EL (cell line): ENCODE measurements at places on chromosomes 5 and 9.

DNA sequence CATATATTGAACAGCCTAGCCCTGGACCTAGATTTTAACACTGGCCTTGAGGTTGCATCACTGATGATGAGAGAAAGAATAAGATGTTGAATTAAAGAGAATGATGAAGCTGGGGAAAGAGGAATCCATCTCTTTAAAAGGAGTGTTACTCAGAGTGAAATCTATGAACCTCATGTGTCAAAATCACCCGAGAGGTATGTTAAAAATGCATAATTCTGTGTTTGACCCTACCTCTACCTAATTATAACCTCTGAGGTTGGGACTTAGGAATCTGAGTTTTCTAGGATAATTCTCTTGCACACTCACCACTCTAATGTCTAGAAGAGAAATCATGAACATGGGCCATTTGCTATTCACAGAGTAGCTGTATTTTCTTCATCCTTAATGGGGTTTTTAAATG lies 479.4 kb downstream of the ENC1 start:
- DNase-seq = peak; percentile 45

DNA sequence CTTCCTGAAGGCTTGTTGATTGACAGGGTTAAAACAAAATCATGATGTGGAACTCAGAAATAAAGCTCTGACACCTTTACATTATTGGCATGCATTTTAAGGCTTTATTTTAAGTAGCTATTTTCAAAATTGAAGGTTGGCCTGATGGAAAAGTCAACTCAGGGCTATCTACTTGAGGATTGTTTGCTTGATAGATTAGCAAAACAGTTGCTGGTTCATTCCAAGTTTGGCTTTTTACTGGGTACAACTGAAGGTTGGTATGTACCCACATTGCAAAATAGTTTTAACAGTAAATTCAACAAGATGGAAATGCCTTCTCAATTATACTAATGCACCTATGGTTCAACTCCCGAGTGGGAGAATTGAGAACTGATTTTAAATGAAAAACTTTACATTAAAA lies 161.8 kb upstream of the ELL2 start:
- no peak for DNase-seq

DNA sequence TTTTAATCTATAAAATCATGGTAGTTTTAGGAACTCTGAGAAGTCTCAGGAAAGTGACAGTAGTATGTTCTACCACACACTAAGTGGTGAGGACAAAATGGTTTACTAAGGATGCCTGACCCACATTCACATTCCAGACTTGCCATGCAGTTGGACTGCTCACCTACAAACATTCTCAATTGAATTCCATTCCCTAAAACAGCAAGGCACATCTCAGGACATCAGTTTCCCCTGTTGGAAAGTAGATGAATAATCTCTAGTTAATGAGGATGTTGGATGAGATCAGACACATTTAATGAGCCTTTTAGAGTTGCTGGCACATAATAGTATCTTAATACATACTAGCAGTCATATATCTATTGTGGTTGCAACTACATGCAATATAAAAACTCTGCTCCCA lies 76.6 kb downstream of the ZNF618 start:
- no peak for DNase-seq

- DNase-seq = no peak
These were observed 42.5 kb upstream of the SYNPO start for GRCh38 chr5:150598006-150598405.

GRCh38 chr5:102483736-102484135 lies 15.1 kb downstream of the SLCO6A1 start:
- peak; percentile 4 for DNase-seq

DNA sequence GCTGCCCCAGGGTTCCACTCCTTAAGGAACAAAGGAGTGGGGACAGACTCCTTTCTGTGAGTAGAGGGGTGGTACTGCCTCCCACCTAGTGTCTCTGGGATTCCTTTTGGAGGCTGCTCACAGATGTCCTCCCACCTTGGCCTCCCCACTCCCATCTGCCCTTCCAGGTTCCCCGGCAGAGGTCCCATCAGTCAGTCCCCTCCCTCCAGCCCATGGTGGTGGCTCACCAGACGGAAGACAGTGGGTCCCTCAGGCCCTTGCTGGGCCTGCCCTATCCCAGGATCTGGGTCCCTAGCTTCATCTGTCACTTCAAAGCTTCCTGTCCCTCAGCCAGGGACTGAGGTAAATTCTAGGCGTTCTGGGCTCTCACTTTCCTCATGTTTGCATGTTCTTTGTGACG lies 35.6 kb upstream of the NEK6 start:
- DNase-seq = no peak

DNA sequence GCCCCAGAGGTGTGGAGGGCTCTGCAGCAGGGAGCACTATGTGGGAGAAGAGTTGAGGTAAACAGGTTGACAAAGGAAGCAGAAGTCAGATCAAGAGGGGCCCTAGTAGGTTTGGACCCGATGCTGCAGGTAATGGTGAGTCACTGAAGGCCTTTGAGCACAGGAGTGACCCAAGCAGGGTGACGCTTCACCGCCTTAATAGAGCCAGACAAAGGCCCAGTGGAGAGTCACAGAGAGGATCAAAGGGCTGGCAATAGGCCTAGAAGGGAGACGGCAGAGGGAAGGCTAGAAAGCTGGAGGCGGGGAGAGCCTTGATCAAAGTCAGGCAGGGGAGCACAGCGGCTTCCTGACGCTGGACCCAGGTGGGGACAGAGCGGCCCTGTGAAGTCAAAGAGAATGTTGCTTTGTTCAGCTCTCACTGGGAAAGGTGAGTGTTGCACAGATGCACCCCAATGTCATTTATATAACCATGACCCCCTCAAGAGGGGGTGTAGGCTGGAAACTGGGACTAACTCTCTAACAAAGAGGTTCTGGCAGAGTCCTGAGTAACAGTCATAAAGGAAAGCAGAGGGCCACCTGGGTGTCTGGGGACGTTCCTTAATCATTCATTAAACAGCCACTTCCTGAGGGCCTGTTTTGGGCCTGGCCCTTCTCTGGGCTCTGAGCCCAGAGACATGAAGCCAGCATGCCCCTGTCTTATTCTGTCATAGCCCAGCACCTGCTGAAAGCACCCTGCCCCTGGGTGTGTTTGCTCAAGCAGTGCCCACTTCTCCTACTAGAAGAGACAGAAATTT lies 9.8 kb upstream of the CPLX2 start:
- no peak for DNase-seq

DNA sequence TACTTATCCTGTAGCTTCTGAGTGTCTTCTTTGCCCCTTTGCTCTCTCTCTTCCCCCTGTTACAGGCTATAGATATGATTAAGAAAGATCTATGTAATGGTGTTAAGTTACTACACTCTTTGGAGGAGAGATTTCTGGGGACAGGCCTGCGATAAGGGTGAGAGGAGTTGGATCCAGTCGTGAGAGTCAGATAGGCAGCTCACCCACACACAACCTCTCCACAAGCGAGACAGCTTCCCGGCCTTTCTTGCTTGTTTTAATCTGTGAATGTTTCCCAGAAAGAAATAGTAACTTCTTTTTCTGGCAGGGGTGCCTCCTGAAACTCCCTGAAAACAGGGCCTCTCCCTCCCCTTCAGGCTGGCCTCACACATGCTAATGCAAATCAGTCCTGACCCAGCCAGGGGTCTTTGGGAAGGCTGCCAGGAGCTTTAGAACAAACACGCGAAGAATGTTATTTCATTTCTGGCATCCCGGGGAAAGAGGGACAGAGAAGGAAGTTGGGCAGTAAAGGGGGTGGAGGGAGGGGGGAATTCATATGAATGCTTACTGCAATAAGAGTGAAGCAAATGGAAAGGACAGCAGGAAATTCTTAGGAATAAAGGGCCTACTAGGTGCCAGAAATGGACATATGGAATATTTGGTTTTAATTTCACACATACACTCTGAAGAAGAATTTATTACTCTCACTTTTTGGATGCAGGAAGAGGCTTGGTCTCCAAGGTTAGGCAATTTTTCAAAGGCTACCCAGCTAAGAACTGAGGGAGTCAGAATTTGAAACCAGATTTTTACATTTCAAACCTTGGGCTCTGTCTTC lies 215.8 kb upstream of the TRIM32 start:
- peak; percentile 74 for DNase-seq

DNA sequence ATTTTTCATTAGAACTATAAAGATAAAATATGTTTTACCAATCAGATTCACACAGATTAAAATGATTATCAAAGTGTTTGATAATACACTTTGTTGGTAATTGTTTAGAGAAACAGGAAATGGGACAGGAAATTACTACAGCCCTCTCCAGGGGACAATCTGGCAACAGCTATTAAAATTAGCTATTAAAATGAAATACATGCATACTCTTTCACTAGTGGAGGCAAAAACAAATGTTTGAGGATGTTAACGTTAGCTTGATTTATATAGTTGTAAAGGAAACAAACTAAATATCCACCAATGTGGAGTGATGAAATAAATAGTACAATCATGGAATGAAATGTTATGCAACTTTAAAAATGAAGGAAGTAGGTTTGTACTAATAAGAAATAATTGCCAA lies 53.7 kb downstream of the TARS1 start:
- DNase-seq = no peak

- DNase-seq = no peak
These were observed 32.1 kb upstream of the ALDOB start for GRCh38 chr9:101467690-101468089.

DNA sequence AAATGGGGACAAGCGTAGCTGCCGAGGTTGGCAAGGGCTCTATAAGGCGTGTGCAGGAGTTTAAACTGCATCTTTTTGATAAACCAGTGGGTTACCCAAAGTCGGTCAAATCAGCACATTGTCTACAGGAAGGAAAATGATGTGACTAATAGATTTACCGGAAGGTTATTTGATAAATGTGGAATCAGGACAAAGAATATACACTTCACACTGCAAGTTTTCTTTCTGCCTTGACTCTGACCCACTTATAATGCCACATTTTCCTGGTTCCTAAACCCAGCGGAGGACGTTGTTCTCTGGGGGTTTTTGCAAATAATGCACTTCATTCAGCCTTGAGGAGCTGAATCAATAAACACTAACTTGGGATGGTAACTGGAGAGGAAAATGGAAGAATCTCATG lies 76.8 kb downstream of the TTLL11 start:
- no peak for DNase-seq

DNA sequence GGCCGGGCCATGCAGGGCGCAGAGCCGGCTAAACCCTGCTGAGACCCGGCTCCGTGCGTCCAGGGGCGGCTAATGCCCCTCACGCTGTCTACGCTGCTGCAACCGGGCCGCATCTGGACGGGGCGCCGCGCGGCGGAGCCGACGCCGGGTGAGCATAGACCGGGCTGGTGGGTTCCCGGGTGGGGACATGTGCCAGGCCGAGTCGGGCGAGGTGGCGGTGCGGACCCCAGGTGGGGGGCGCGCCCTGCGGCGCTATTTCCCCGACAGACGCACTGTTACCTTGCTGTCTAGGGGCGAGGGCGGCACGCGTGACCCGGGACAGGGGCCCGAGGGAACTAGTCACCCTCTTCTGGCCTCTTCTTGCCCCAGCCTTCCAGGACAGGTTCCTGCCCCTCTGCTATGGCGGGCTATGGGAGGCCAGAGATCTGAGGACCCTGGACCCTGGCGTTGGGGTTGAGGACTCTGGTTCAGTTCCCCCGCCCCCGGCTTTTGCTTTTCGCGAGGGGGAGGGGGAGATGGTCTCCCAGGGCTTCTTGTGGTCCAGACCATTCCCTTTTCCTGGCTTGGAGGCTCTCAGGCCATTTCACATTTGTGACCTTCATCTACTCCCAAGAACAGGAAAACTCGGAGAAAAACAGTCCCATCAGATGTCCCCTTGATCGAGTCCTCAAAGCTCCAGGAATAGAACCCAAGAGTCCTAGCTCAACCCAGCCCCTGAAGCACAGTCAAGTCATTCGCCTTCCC lies 536 bp downstream of the SLC27A4 start:
- DNase-seq = peak; percentile 13

DNA sequence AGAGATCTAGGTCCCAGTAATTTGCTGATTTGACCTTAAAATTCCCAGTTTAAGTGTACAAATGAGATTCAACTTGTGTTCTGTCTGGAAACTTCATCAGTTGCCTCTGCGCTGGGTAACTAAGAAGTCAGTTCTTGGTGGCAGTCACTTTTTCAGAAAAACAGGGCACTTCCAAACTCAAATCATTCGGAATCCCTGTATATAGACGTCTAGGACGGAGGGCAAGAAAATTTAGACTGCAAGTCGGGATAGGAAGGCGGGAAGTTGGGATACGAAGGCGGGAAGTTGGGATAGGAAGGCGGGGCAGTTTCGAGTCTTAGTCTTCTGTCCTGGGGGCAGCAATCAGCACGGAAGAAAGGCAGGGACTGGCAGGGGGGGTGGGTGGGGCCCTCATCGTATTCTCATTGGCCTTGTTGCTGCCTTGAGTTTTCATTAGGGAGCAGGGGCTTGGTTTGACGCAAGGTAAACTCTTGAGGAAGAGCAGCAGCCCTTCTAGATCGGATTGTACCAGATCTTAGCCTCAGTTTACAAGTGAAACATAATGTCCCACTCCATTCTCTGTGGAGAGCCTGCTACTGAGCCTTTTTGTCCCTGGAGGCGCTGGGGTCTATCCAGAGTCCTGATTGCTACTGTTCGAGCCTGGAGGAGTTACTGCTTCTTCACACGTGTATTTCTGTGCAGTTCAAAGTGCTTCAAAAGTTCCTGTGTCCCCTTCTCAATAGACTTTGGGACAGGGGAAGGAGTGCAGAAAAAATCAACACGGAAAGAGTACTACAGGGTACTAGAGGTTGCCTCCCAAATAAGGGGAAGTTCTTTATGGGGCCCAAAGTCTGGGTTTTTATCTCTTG lies 2.7 kb upstream of the PURA start:
- DNase-seq = no peak
